ENCODE measurements at places on chromosomes 11 and 22.

DNA sequence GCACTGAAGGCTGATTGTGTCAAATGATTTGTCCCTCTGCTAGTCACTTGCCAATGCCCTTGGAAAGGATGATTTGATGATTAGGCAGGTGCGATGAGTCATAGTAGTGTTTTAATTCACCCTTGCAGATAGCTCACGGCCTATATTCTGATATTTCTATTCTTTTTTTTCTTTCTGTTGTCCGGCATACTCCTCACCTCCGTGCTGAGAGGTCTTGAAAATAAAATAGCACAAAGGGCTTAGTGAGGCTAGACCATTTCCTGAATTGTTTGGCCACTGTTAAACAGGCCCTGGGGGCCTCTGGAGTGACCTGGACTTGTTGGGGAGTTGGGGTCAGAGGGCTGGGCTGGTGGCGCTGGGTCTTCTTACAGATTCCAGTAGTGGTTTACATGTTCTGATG is 99.8 kb downstream of the ZBTB16 start:
- no peak for DNase-seq

DNA sequence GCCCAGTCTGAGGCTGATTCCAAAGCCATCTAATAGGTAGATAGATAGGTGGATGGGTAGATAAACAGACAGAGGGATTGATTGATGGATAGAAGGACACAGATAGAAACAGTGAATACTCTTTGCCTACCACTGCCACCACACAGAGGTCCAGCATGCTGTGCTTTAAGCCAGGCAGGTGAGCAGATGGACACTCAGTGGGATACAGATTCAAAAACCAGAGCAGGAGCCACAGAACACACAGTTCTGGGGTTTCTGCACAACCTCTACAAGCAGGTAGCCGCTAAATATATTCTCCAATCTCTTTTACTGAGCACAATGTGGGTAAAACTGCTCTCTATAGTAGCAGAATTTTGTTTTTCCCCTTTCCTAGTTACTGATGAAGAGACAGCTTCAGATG is 20.5 kb upstream of the JHY start:
- no peak for DNase-seq

DNA sequence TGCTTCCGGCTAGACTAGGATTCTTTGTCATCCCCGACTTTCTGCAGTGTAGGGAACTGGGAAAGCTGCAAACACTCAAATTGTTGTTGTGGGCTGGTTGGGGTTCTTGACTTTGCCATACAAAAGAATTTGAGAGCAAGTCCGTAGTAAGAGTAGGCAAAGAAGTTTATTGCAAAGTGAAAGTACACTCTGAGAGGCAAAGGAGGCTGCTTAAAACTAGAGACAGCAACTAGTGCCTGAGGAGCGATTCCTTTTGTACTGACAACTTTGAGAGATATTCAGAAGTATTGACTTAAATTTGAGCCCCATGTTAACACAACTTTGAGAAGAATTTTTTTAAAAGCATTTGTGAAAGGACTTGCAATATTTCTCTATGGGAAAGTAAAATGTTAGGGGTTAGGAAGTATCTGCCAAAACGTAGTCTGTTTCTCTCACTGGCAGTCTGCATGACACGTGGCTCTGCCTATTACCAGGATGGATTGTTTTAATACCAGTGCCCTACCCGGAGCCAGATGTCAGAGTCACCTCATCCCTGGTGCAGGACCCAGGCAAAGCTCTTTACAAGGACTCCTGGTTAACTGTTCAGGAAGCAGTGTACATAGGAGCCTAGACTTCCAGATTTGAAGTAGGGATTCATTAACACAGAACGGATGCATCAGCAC is 85.0 kb upstream of the CLPB start:
- no peak for DNase-seq

DNA sequence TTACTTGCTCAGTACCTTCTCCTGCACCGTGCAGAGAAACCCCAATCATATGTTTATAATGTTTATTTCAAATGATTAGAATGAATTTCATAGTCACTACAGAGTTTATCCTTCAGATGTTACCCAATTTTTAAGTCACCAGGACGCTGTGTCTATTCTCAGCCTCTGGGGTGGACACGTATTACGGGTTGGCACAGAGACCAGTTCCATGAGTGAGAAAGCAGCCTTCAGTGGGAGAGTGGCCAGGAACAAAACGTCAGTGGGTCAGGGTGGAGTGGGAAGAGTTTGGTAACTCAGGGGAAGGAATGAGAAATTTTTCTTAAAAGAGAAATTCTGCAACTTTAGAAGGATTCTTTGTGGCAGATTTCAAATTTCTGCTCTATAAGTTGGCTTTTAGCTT is 77.1 kb upstream of the MTMR2 start:
- no peak for DNase-seq

- no peak for DNase-seq
Measured at GRCh38 chr11:127943763-127944162, 643.6 kb downstream of the ETS1 start.
